ENCODE measurements at places on chromosomes 3 and 15.

GRCh38 chr3:188431040-188431439, 277.1 kb downstream of the LPP start:
- DNase-seq, result no peak

- no peak for DNase-seq
Measured at GRCh38 chr3:117545484-117545883, 835.9 kb downstream of the TUSC7 start.

GRCh38 chr15:57575363-57575762, 16.3 kb upstream of the MYZAP start:
- no peak for DNase-seq

GRCh38 chr3:171155122-171155700, 128.7 kb upstream of the SLC2A2 start:
- no peak for DNase-seq

DNA sequence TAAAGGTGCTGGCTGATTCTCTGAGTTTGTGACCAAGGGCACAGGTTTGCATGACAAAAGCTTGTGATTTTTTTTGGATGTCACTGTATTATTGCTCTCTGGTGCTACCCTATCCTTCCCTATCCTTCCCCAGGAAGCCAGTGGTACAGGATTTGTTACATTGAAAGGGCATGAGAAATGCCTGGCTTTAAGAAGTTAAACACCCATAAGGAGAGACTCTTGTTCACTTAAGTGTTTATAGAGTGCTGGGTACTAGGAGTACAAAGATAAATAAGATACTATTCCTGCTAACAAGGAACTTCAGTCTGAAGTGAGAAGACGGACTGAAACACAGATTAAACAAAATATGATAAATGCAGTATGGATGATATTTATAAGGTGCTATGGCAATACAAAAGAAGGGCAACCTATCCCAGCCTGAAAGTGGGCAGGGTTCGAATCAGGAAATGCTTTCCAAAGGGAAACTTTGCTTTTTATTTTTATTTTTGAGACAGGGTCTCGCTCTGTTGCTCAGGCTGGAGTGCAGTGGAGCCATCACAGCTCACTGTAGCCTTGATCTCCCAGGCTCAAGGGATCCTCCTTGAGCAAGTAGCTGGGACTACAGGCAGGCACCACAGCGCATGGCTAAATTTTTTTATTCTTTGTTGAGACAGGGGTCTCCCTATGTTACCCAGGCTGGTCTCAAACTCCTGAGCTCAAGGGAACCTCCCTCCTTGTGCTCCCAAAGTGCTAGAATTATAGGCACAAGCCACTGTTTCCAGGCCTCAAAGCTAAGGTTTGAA, 11.2 kb downstream of the LCMT2 start:
- no peak for DNase-seq

DNA sequence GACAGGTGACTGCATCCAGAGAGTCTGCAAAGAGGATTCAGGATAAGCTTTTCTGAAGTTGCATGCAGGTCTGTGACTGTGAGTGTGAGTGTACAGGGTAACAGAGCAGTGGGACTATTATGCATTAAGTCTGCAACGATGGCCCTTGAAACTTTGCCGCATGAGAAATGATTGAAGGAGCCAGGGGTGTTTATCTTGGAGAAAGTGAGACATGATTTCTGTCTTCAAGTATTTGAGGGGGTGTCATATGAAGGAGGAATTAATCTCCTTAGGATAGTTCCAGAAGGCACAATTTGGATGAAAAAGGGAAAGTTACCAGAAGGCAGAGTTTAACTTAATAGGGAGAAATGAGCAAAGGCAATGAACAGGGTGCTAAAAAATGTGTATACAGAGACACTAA, 119.6 kb downstream of the ARNT2 start:
- no peak for DNase-seq

Data from ecto neural progenitor cell (in vitro differentiated cells).